GM19239 (cell line): ENCODE measurements at places on chromosomes 7 and 10.

GRCh38 chr10:116371737-116372136 is 47.5 kb downstream of the CCDC172 start:
- DNase-seq: no peak

GRCh38 chr7:33300131-33300530 is 170.8 kb downstream of the BBS9 start:
- no peak for DNase-seq

DNA sequence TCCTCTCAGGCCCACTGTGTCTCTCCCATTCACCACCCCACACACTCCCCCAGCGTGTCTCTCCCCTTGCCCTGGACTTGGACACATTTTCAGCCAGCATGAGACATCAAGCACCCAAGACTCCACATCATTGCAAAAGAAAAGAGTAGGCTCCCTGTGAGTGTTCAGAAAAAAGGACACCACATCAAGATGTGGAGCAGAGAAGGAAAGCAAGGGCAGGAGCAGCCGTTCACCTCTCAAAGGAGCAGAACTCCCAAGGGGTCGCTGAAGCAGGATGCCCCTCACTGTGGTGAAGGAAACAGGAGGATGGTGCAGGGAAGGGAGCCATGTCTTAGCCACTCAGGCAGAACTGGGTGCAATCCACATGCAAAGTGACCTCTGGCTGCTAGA is 89.9 kb upstream of the MACROH2A2 start:
- DNase-seq: no peak

DNA sequence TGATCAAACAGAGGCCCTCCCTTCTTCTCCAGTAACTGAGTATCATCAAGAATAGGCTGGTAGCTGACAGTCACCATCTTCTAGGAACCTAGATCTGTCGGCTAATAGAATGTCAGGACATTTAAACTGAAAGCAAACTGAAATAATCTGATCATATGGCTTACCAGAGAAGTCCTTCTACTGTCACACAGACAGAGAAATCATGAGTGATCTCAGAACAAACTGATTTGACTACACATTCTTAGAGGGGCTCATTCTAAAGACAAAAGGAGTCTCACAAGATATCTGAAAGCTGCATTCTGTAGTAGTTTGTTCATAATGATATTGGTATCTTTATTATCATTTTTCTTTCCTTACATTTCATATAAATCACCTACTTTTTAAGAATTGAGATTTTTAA is 130.9 kb upstream of the ADCY1 start:
- no peak for DNase-seq
